ENCODE measurements at places on chromosomes 16 and 17.

GRCh38 chr16:10981697-10982216, 37.4 kb downstream of the CLEC16A start:
- DNase-seq: no peak

GRCh38 chr17:15265131-15265530, at the start of gene PMP22:
TSS of gene PMP22 (minus strand) at chr17:15265326. CDS start at chr17:15260727, 4,599 bp downstream.
- DNase-seq: no peak

GRCh38 chr16:66325717-66326376, 40.6 kb upstream of the CDH5 start:
- DNase-seq: no peak

GRCh38 chr16:68283801-68284598, 19.7 kb downstream of the SLC7A6 start:
- DNase-seq: no peak

DNA sequence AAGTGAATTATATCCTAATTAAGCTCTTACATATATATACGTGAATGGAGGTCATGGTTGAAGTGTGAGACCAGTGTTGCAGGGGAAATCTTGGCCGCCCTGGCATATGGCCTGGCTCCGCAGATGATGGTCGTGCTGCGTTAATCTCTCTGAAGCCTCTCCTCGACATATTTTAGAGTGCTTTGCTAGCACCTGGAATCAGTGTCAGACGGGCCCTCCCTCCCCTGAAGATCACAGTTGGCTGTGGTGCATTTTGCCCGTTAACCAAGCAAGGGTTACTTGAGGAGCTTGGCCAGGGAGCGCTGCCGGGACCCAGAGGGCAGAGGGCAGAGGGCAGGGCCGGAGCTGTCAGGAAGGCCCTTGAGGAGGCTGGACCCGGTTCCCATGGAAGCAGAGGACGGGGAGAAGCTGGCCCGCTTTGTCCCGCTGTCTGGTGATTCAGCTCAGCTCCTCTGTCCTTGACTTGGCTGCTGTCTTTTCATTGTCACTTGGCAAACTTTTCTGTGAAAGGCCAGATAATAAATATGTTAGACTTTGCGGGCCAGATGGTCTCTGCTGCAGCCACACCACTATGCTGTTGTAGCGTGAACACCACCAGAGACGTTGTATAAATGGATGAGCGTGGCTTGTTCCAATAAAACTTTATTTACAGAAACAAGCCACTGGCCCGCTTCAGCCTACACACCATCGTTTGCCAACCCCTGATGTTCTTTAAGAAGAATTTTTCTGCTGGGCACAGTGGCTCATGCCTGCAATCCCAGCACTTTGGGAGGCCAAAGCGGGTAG, 32.3 kb downstream of the CIBAR2 start:
- no peak for DNase-seq

DNA sequence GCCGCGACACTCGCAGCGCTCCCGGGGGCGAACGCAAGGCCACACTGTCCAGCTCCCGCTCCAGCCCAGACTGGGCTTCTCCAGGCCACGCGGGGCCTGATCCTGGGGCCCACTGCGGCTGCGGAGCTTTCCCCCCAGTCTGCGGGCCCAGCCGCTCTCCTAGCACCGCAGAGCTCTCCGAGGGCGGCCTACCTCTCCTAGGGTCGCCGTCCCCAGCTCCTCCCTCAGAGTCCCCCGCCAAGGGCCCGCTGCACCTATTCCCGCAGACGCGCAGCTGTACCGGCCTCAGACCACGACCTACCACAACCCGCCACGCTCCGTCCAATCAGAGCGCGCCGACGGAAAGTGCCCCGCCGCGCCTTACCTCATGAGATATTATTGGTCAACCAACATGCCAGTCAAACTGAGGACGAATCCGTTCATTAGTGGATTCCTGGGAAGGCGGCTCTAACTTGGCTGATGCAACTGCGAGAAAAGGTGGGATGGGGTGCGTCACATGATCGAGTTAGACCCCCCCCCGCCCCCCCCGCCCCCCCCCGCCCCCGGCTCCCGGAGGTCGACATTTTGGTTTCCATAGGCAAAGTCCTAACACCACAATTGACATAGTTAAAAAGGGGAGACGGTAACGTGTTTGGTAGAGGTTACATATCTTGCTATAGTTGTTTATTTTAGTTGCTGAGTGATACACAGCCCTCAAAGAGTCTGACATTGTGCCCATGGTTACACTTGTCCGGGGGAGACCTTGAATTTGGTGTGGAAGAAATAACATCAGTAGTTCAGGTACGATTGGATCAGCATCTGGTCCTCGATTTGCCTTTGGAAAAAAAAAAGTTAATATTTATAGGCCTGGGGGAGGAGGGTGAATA, at the start of gene AARS1:
TSS of gene AARS1 (minus strand) at position 278 of the 866 bp plus-strand sequence. CDS start 6,743 bp downstream, outside the sequence.
- DNase-seq: peak; percentile 99

DNA sequence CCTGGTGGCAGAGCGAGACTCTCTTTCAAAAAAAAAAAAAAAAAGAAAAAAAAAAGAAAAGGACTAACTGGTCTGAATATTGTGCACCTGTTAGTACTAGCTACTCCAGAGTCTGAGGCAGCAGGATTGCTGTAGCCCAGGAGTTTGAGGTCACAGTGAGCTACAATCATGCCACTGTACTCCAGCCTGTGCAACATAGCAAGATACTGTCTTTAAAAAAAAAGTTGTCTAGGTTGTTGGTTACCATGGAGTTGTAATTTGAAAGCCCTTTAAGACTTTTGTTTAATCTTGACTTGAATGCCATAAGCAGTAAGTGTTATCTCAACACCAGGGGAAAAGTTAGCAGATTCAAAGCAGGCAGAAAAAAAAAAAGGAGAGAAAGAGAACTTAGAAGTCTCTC, 10.9 kb upstream of the C16orf54 start:
- no peak for DNase-seq

GRCh38 chr16:14566599-14566998, 63.5 kb downstream of the PARN start:
- DNase-seq: no peak

GRCh38 chr17:34163646-34164045, 91.4 kb upstream of the CCL2 start:
- no peak for DNase-seq

- no peak for DNase-seq
These were observed 33.8 kb upstream of the CMIP start for GRCh38 chr16:81410643-81411293.

DNA sequence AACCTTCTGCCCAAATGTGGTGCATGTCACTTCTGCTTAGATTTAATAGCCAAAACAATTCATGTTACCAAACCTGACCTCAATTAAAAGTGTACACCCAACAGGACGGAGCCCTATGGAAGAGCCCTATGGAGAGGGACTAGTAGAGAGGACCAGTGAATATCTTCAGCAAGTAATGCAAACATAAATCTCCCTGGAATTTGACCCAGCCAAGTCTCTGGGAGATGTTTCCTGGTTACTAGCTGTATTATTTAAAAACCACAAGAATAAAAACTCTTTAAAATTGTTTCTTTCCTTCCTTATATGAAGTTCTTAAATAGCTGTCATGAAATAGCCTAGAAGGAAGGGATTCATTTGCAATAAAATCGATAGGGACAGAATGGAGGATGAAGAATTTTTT, 255.8 kb downstream of the CDH11 start:
- DNase-seq: no peak

GRCh38 chr17:81999587-81999975, 22.2 kb downstream of the ASPSCR1 start:
- no peak for DNase-seq

GRCh38 chr17:81397314-81398175, 2.3 kb downstream of the BAHCC1 start:
- DNase-seq: no peak

GRCh38 chr16:28538733-28539596, at the start of gene NUPR1:
TSS of gene NUPR1 (minus strand) at chr16:28538974. CDS start at chr16:28538907, 67 bp downstream.
- peak; percentile 71 for DNase-seq

DNA sequence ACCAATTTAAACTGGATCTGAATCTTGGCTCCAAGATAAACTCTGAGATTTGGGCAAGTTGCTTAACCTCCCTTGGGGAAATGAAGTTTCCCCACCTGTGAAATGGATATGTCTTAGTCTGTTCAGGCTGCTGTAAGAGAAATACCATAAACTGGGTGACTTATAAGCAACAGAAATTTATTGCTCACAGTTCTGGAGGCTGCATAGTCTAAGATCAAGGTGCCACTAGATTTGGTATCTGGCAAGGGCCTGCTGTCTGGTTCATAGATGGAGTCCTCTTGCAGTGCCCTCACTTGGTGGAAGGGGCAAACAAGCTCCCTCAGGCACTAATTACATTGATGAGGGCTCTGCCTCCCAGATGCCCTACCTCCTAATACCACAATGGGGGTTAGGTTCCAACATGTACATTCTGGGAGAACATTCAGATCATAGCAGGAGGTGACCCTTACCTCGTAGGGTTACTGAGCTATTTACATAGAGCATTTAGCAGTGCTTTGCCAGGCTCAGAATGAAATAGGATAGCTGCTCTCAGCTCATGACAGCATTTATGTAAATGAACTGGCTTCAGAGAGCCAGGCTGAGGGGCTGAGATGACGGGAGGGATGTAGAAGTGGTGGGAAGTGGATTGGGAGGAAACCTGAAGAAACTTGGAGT, 83.9 kb downstream of the SPECC1 start:
- DNase-seq: no peak

- DNase-seq: no peak
These were observed 116.0 kb upstream of the GOT2 start for GRCh38 chr16:58850019-58850677.

DNA sequence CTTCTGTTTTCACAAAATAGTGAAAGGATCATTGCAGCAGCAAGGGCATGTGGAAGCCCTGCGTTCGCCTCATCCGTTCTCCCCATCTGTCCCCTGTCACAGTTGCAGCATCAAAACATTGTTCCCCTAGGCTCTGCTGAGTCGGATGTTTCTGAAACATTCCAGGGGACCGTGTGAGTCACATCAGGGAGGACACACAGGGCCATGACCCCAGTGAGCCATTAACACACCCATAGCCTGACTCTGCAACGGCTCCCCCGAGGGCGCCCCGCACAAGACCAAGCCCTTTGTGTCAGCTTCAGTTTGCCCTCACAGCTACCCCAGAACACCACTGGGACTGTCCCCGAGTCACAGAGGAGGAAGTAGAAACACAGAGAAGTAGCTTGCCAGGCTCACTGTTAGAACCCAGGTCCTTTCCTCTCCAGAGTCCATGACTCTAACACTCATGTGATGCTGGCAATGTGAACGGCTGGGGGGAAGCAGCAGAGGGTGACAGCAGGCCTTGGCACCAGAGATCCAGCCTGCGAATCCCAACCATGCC, 63.3 kb upstream of the HSBP1 start:
- no peak for DNase-seq

DNA sequence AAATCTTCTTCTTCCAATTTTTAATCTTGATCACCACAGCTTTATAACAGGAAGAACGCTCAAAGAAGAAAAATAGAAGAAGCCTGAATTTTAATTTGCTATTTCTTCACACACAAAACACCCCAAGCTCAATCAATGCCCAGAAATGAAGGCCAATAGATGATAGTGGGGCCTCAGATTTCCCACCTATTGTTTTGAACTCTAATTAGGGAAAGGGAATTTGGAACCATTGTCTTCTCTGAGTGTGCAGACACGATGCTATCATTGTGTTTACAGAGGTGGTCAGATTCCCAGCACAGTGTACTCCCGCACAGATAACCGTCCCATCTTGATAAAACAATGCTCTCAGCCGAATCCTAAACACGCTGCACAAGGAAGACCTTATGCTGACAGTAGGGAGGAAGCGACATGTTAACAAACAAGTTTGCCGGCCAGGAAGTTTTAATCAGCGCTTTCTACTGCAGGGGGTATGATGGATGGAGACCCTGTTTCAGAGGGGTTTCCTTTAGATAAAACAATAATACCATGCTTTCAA, 684.7 kb downstream of the MAF start:
- DNase-seq: no peak

- no peak for DNase-seq
These were observed 105.1 kb downstream of the CHD9 start for GRCh38 chr16:53159781-53160436.

DNA sequence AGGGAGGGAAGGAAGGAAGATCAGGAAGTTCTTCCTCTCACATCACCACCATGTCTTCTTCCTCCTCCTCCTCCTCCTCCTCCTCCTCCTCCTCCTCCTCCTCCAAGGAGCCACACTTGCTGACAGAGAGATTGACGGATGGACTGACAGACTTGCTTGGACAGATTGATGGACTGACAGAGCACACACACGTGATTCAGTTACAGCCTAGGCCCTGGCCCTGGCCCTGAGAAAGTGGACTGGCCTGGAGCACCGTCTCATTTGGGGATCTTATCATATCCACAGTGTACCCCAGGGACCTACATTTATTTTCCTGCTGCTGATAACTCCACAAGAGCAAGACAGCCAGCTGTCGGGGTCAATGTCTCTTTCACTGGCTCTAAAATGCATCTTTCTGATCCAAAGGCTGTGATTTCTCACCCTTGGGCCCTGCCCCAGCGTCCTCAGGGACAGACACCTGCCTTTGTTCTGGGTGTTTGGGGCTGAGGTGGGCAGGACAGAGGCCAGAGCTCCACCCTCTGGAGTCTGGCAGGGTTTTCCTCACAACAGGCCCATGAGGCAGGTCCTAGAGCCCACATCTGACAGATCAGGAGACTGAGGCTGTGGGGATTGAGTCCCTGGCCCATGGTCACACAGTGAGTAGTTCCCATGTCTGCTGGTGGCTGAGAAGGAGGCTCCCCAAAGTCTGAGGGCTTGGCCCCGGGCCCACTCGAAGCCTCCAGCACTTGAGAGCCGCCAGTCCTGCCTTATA, 2.3 kb upstream of the P2RX1 start:
- DNase-seq: no peak

DNA sequence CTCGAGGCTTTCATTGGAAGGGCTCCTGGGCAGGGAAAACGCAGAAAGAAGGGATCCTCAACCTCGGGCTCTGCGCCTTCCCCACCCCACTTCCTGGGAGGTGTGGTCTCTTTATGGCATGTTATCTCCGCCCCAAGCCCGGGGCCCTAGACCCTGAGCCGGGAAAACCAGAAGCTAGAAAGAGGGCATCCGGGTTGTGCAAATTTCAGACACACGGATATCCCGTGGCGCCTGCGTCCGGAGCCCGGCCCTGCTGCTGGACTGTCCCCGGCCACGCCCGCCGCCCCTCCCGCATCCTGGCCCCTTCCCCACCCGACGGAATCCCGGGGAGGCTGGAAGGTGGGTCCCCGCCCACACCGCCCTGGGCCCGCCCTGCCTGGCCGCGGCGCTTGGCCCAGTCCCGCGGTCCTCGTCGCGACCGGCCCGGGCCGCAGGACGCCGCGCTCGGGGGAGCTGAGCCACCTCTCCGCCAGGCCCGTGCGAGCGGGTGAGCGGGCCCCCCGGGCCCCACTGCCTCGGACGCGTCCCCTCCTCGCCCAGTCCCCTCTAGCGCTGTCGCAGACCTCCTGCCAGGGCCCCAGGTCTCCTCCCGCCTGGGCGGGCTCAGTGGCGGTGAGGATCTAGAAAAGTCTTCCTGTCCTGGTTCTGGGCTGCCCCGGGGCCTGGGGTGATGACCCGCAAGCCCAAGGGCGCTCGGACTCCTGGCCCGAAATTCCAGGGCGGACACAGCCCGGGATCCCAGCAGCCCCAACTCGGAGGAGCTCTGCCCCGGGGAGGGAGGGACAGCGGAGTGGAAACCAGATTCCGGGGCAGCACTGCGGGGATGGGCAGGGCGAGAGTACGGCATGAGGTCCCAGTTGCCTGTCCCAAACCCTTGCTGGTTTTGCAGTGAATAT, at the start of gene SLC16A5:
TSS of gene SLC16A5 (plus strand) at position 397 of the 896 bp plus-strand sequence. CDS start 5,683 bp downstream, outside the sequence.
- no peak for DNase-seq

- DNase-seq: no peak
These were observed 56.5 kb downstream of the CYTH1 start for GRCh38 chr17:78725448-78726021.
